ENCODE measurements at places on chromosomes 1 and 21.

- no peak for DNase-seq
These were observed 6.5 kb downstream of the PTP4A2 start for GRCh38 chr1:31931593-31932225.

DNA sequence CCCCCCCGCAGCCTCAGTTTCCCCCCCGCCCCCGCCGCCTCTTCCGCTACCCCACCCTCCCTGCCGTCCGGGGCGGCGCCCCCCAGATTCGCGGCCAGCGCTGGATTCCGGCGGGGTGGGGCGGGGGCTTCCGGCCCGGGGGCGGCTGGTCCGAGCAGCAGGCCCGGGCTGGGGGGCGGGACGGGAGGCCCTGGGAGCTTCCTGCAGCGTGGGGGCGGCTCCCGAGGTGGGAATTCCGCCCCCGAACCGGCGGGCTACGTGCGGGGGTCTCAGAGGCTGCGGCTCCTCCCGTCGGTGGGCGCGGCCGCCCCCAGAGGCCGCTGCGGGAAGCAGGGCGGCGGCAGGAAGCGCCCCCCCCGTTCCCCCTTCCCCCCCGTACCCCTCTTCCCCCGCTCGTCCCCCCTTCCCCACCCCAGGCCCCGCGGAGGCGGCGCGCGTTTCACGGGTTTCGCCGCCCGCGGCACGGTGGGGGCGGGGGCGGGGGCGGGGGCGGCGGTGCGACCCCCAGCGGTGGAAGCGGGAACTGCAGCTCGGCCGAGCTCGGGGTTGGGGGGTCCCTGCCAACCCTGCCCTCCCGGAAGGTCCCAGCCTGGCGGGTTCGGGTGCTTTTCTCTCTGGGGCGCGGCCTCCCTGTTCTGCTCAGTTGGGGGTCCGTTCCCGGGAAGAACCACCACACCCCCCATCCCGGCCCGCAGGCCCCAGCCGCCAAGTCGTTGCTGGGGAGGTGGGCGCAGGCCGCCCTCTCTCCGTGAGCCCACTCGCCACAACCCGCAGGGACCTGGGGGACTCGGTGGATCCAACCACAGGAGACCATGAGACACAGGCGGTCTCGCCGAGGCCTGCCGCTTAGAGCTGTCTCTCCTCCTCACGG, 76.3 kb downstream of the MORN1 start:
- DNase-seq, result no peak

- no peak for DNase-seq
These were observed 9.8 kb downstream of the RPS6KC1 start for GRCh38 chr1:213060836-213061235.

DNA sequence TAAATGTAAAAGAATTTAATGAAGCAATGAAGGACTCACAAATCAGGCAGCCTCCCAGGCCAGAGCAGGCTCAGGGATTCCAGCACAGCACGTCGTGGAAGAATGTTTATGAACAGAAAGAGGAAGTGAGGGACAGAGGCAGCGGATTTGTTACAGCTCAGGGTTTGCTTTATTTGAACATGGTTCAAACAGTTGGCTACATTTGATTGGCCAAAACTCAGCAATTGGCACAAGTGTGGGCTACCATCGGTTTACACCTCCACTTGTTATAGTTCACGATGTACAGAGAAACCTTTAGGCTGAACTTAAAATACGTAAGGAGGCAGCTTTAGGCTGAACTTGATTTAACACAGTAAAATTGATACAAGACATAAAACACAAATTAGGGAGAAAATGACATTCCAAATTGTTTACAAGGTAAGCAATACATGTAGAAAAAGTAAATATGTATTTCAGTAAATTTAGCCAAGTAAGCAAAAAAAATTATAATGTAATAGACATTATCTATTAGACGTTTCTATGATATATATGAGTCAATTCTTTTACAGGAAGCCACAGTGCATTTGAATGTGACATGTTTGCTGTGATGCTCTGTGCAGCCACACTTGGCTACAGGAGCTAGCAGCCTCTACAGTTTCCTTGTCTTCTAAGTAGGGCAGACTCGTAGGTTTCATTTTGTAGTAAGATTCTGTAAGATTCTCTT, 126.5 kb downstream of the ADSS2 start:
- no peak for DNase-seq

DNA sequence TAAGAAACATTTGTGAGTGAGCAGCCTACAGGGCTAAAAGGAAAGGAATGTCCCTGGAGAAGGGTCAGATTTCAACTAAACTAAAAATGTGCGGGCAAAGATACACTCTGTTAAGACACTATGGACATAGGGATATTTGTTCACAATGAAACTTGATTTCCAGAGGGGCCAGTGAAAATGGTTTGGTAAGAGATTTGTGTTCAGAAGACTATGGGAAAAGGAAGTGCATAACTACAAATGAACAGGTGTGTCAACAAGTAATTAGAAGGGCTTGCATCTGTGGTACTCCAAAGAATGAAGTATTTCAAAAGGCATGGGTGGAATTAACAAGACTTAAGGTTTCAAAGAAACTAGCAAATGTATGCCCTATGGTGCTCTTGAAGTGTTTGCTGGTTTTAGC, 60.4 kb downstream of the NME7 start:
- no peak for DNase-seq

GRCh38 chr1:227788271-227789083, 27.0 kb upstream of the PRSS38 start:
- DNase-seq, result peak; percentile 64

DNA sequence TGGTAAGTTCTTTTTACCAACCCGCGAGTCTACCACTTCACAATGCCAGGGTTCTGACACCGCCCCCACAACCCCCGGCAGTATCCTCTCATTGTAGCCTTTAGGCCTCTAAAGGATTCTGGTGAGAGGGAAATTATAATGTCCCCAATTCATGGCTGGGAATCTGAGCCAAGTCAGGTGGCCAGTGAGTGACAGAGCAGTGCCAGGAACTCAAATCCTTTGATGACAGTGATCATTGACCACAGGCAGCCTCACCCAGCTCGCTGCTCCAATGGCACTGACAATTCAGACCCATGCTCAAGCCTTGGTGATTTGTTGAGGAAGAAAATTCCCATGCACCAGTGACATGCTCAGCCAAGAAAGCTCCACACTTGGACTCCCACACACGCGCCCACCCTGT, 63.4 kb upstream of the CSF1 start:
- no peak for DNase-seq

GRCh38 chr1:118075116-118075515, 109.9 kb downstream of the SPAG17 start:
- DNase-seq, result no peak

DNA sequence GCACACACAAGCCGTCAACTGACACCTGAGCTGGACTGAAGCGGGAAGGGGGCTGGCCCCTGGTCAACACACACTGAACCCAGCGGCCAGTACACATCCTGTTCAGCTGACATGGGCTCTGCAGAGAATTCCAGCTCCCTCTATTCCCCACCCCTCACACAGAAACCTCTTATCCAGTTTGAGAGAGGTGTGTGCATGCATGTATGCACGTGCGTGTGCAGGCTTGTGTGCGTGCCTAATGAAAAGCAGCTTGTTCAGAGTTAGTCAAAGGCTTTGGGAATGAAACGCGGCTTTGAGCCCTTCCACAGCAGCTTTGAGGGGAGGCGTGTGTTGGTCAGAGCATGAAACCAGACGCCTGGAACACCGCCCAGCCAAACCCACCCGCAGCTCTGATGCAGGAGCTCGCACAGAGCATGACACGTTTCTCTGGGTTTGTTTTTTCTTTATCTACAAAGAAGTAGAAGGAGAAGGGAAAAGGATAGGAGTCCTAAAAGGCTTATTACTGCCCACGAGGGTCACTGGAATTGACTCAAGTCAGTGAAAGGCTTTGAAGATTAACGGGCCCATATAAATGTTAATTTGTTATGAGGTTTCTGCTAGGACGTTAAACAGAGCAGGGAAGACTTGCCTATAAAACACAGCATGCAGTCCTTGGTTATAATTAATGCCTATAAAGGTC, 184.2 kb downstream of the ETS2 start:
- no peak for DNase-seq

DNA sequence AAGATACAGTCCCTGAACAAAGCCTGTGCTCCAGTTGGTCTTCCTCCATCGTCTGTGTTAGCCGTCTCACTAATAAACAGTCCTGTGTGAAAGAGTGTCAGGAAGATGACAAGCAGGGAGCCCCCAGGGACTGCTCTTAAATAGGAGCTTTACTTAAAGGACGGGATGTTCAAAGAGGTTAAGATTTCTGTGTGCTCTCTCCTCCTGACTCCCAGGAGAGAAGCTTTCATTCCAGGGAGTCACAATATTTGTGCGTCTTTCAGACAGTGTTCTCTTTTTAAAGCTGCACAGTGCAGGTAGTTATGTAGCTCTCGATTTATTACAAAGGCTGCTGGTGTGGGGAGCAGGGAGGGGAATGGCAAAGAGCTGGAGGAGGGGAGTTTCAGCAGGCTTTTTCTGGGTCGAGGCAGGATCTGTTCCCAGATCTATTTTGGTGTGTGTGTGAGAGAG, 43.5 kb downstream of the STYXL2 start:
- no peak for DNase-seq

DNA sequence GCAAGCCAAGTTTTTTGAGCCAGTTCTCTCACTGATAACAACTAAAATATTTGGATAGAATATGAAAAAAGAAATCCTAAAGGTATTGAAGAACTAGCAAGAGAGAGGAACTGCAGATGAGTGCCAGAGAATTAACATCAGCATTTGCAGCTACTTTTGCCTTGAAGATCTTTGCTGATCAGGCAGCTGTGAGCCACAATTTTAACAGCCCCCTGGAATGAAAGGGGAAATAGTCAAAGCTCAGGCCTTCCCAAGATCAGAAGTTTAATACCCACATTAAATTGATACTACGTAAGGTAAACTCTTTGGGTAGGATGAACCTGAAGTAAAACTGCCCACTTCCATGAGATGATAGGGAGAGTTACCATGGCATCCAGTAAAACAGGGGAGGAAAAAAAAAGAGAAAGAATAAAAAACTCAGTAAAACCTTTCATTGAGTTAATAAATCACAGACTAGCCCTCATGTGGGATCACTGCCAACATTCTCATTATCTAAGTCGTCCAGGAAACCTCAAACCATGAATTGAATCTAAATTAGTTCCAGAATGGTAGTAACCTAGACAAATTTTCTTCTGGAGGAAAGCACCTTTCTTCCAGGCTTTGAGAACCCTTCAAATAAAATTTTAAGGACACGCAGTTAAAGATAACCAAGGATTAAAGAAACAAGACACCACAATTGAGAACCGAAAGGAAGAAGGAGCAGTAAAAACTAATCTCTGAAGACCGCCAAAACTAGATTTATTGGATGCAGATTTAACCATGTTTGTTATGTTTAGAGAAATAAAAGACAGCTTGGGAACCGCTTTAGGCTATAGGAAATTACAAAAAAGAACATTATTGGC, 28.3 kb downstream of the SCP2 start:
- DNase-seq, result no peak

DNA sequence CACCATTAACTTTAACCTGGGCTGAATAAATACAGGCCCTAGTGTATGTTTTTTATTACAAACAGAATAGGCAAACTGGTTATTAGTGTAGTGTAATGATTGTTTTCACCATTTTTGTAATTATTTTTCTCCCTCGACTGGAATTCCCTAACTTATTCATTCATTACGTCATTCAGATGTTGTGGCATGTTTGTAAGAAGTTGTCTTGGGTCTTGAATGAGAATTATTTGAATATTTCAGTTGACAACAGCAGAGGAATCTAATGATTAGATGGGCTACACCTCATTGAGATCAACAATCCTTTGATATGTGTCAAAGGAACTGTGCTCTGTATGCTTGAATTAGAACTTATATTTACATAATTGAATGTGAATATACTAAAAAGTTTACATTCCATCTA, 12.8 kb downstream of the XCL1 start:
- DNase-seq, result no peak

- DNase-seq, result no peak
These were observed 15.6 kb downstream of the FMO1 start for GRCh38 chr1:171263901-171264300.

GRCh38 chr1:48206371-48206770, 16.1 kb upstream of the SLC5A9 start:
- DNase-seq, result no peak

GRCh38 chr1:241276391-241276790, 80.6 kb downstream of the RGS7 start:
- no peak for DNase-seq

DNA sequence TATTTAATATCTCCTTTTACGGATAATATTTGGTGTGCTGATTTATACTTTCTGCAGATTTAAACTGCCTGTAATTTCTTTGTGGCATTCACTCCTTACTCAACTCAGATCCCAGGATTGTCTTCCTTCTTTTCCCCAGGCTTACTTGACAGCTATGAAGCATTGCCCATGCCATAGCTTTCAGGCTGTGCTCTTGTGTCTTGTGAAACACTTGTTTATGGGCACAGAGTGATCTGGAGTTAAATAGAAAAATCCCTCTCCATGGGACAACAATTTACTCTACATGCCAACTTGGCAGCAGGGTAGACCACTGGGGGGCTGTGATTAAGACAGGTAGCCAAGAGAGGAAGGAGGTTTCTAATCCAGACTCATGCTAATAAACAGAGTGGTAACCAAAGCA, 57.4 kb downstream of the PPP1R12B start:
- DNase-seq, result no peak

DNA sequence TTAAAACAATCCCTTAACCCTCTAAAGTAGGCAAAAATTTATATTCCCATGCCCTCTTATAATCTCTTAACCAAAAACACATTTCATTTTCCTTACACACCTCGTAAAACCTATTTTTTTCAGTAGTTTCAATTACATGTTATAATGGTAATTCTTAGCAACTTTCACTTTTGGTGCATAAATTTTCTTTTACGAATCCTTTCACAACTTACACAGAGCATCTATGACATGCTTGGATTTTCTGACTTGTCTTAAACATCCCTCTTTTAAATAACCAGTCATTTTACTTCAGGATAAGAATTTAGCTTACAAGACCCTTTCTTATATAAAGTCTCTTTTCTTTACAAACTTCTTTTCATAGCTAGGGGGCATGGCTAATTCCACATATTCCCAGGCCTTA, 8.9 kb upstream of the MRPL55 start:
- DNase-seq, result no peak

GRCh38 chr1:237093691-237094090, 51.7 kb downstream of the RYR2 start:
- DNase-seq, result no peak

- DNase-seq, result no peak
These were observed at the start of gene GJA8 for GRCh38 chr1:147902253-147902845. TSS of gene GJA8 (plus strand) at chr1:147902795. CDS start at chr1:147907956, 5,161 bp downstream.

DNA sequence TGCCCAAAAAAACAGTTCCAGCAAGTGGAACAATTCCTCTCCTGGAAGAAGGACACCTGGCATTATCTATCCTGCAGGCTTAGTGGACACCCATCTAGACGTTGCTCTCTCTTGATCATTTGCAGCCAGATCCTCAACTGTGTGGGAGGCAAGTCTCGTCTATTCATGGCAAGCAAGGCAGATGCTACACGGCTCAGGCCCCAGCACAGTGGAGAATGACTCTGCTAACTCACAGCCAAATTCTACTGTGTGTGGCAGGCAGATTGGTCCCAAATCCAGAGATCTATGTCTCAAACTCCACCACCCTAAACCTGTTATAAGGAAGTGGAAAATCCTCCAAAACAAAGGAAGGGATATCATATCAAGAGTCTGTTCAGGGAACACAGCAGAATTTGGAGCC, 7.0 kb downstream of the TNNT2 start:
- no peak for DNase-seq

- DNase-seq, result no peak
These were observed 57.7 kb downstream of the ZC3H11B start for GRCh38 chr1:219555031-219555692.
